ENCODE measurements at places on chromosomes 3 and 15. TPM values are rescaled to one million over a fixed set of nuclear protein-coding genes. Genes with fewer than 3 reads are reported as not detected.
A peak's percentile ranks its signal among the peaks of the same experiment; 100 is the strongest.

DNA sequence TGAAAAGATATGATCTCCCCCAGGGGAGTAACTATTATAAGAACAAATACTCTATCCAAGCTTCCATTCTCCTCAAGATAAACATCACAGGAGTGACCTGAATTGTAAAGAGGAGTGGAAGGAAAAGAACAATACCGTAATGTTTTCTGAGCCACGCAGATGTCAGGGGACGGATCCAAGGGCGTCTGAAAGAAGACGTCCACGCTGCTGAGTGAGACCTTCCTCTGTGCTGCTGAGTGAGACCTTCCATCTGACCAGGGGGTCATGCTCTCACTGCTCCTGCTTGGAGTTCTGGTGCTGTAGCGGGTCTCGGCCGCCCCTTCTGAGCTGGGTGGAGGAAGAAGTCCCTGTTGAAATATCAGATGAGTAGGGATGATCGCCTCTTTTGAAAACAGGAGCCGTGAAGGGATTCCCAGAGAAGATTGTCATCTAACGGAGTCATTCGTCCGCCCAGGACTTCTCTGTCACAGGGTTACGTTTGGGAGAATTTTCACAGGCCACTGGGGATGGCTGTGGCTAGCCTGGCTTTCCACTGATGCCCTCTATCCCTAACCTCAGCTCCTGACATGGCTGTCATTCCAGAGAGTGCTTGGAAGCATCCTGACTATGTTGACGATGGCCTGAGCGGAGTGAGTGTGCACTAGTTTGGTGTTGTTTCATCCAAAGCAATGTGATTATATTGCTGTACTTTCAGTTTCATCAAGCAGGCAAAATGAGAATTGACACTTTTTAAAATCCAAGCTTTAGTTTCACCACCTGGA is 184.9 kb downstream of the APBA2 start:
- no peak for DNase-seq
- H3K4me3 ChIP-seq: no peak overlapping the region
- H3K4me1 ChIP-seq: no peaks in the 10 kb centered on the region
- H3K36me3 ChIP-seq: no peaks in the 10 kb centered on the region
- H3K27me3 ChIP-seq: no peaks in the 10 kb centered on the region

Gene ABI3BP
- not detected for total RNA-seq

DNA sequence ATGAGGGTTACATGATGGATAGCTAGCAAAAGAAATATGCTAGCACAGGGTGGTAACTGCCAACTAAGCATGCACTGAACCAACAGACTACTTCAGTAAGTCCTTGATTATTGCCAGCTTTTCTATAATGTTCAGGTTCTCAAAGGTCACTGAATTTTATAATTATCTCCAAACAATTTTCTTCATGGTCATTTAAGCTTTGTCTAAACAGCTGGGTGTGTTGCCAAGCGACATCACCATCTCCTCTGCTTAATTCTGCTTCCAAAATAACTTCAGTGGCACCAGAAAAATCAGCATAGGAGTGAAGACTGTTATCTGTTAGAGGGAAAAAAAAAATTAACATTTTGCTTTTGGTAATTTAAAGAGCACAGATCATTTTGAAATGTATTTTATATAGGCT is 54.6 kb upstream of the TOP2B start:
- H3K36me3 ChIP-seq: no peaks in the 10 kb centered on the region
- no peak overlapping the region for H3K4me3 ChIP-seq
- no peak overlapping the region for H3K27ac ChIP-seq
- H3K4me1 ChIP-seq: no peaks in the 10 kb centered on the region
- H3K27me3 ChIP-seq: no peaks in the 10 kb centered on the region

GRCh38 chr3:141849056-141849815 is 27.2 kb upstream of the ATP1B3 start:
- no peaks in the 10 kb centered on the region for H3K4me1 ChIP-seq
- no peaks in the 10 kb centered on the region for H3K27me3 ChIP-seq

- no peaks in the 10 kb centered on the region for H3K27me3 ChIP-seq
- H3K36me3 ChIP-seq: no peaks in the 10 kb centered on the region
- H3K4me3 ChIP-seq: no peak overlapping the region
- DNase-seq: no peak
- H3K27ac ChIP-seq: no peak overlapping the region
Observed at GRCh38 chr3:73555076-73555475, 69.7 kb downstream of the PDZRN3 start.

DNA sequence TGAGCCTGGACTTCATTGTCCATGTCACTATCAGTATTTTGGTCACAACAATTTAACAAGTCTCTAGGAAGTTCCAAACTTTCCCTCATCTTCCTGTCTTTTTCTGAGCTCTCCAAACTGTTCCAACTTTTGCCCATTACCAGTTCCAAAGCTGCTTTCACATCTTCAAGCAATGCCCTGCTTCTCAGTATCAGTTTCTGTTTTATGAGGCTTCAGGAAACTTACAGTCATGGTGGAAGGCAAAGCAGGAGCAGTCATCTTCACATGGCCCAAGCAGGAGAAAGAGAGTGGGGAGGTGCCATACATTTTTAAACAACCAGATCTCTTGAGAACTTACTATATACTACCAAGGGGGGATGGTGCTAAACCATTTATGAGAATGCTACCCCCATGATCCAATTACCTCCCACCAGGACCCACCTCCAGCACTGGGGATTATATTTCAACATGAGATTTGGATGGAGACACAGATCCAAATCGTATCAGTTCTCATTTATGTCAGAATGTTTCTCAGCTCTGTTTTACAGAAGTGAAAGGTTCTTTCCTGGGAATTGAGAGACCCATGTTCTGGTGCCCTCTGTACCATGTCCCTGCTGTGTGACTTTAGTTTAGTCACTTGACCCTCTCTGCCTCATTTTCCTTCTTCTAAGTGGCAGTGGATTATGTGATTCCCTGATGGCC is 169.7 kb downstream of the PLCL2 start:
- no peaks in the 10 kb centered on the region for H3K27me3 ChIP-seq
- no peaks in the 10 kb centered on the region for H3K36me3 ChIP-seq
- no peak for DNase-seq
- H3K4me3 ChIP-seq: no peak overlapping the region

Gene TERB2
- not detected for total RNA-seq

- H3K36me3 ChIP-seq: no peaks in the 10 kb centered on the region
- no peak overlapping the region for H3K27ac ChIP-seq
- DNase-seq: no peak
- no peak overlapping the region for H3K4me3 ChIP-seq
- no peaks in the 10 kb centered on the region for H3K27me3 ChIP-seq
- H3K4me1 ChIP-seq: no peaks in the 10 kb centered on the region
Observed at GRCh38 chr3:40097131-40098117, 212.1 kb upstream of the EIF1B start.

GRCh38 chr3:116515973-116516372 is 70.7 kb upstream of the LSAMP start:
- H3K4me3 ChIP-seq: no peak overlapping the region
- no peaks in the 10 kb centered on the region for H3K36me3 ChIP-seq
- no peak for DNase-seq
- no peaks in the 10 kb centered on the region for H3K4me1 ChIP-seq

GRCh38 chr3:48088056-48088748 is 72.0 kb upstream of the MAP4 start:
- peak; percentile 34 for DNase-seq
- peaks cover 20% of the 10 kb centered on the region for H3K4me1 ChIP-seq
- no peaks in the 10 kb centered on the region for H3K27me3 ChIP-seq
- H3K27ac ChIP-seq: peak overlapping the region; percentile 99
- peak overlapping the region; percentile 68 for H3K4me3 ChIP-seq
- H3K36me3 ChIP-seq: no peaks in the 10 kb centered on the region

DNA sequence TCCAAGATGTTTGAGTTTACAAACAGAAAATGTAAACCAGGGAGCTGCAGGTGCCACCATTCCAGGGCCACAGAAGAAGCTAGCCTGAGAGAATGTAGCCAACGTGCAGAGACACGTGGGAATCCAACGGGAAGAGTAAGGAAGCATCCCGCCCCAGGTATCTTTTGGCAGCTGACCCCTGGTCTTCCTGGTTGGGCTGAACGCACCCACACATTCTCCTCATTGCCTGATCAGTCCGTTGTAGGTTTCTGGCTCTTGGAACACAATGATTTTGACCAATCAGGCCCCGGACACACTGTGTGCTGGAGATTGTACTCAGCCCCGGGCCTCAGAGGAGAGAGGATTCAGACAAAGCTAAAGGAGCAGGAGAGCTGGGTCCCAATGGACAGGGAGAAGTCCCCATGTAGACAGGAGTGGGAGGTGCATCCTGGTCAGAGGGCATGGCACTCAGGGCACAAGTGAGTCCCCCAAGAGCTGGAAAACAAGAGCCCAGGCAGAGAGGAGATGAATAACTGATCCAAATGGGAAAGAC is 102.3 kb downstream of the TPRA1 start:
- no peak for DNase-seq
- H3K27ac ChIP-seq: no peak overlapping the region
- H3K27me3 ChIP-seq: no peaks in the 10 kb centered on the region

GRCh38 chr3:14548321-14548729 is 8.2 kb upstream of the GRIP2 start:
- no peaks in the 10 kb centered on the region for H3K27me3 ChIP-seq

- H3K27ac ChIP-seq: no peak overlapping the region
- H3K36me3 ChIP-seq: peaks cover 5% of the 10 kb centered on the region
- no peaks in the 10 kb centered on the region for H3K4me1 ChIP-seq
- DNase-seq: no peak
Observed at GRCh38 chr3:128621234-128621633, 29.4 kb downstream of the RPN1 start.

DNA sequence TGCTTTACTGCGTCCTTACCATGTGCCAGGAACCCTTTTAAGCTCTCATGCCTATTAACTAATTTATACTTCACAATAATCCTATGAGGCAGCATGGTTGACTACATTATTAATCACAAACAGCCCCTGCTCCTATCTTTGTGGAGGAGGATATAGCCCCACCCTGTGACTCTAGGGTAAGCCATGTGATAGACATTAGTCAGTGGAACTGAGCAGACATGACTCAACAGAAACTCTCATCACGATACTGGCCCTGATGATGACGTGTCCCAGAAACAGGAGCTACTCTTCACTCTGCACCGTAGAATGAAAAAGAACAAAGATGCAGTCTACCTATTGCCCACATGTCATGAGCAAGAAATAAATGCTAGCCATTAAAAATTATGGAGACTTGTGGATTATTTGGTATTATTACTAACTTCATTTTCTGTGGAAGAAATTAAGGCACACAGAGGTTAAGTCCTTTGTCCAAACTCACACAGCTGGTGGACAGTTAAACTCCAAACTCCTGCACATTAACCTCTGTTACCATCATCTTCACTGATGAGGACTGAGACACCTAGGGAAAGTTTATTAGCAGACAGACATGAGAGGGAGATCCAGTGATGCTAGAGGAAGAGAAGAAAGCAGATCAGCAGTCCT is 51.2 kb downstream of the CFAP20DC start:
- H3K36me3 ChIP-seq: no peaks in the 10 kb centered on the region
- no peaks in the 10 kb centered on the region for H3K27me3 ChIP-seq
- no peak for DNase-seq
- no peaks in the 10 kb centered on the region for H3K4me1 ChIP-seq
- no peak overlapping the region for H3K4me3 ChIP-seq

DNA sequence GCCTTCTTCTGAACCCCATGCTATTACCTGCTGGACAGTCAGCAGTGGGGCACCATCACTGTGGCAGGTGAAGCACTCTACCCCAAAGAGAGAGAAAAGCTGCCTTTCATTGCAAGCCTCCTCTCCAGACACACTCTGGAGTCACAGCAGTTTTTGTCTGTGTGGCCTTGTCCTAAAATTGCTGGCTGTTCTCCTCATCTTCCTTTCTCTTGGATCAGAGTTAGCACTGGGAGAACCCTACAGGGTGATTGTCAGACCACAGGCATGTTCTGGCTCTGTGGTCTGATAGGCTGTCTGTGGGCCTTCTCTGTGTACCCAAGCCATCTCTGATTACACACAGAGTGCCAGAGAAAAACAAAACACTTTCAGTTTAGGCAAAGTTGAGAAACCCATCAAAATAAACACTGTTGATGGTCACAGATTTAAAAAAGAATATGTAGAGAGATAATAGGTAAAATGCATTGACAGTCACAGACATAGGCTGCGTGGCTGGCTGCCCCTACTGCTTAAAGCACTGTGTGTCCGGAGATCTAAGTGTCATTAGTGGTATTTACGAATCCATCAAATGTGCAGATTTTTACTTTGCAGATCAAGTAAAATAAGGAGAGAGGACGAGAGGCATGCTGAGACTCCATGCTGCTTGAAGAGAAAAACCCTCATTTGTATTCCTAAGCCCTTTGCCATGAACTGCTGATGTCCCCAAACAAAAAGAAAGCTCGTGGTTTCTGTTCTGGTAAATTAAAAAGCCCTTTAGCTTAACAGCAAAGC is 689.9 kb downstream of the TUSC7 start:
- H3K36me3 ChIP-seq: no peaks in the 10 kb centered on the region
- no peak for DNase-seq
- no peak overlapping the region for H3K27ac ChIP-seq
- H3K4me3 ChIP-seq: no peak overlapping the region
- H3K4me1 ChIP-seq: no peaks in the 10 kb centered on the region

Gene RGMA
- 4.5 TPM for total RNA-seq

DNA sequence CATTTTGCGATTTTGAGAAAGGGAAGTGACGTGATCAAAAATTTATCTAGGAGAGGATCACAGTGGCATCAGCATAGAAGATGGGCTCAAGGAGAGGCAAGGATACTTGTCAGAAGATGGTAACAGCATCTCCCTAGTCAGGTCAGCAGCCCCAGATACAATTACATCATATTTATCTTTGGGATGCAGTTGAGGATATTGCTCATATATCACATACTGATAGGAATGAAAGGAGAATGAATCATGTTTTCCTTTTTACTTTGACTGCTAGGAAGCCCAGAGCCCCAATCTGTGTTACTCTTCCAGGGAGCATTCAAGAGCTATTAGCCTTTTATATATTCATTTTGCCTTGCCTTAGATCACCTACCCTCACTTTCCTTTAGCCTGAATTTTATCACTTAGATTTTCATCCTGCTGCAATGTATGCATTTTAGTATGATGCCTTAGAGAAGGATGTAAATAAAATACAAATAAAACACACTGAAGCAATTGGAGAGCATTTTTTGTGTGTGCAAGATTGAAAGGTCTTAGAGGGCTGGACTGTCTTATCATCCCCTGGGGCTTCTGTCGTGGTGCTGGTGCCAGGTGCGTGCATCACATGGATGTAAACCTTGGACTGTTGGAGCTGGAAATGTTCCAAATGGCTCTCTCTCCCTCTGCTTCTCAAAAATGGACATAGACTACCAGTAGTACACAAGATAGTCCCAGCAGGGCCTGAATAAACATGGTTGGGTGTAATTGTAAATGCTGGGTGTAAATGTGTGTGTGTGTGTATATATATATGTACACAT is 40.3 kb downstream of the CORO2B start:
- H3K4me1 ChIP-seq: no peaks in the 10 kb centered on the region
- no peaks in the 10 kb centered on the region for H3K36me3 ChIP-seq
- no peaks in the 10 kb centered on the region for H3K27me3 ChIP-seq
- H3K4me3 ChIP-seq: no peak overlapping the region
- no peak overlapping the region for H3K27ac ChIP-seq

DNA sequence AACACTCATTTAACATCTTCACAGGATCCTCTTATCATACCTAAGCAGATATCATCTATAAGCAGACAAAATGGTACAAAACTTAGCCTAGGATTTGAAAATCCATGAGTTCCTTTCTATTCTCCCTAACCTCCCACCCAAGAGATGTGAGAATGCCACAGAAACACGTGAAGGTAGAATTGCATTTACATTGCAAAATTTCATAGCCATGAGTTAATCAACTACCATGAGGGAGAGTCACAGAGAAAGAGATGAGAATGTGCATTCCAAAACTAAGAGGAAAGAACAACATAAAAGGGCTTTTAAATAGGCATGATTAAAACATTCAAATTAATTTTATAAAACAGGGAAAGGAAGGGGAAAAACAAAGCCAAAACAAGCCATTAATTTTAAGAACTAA is 806.2 kb downstream of the NTRK3 start:
- H3K36me3 ChIP-seq: no peaks in the 10 kb centered on the region
- no peak overlapping the region for H3K27ac ChIP-seq

Measured in Caco-2 (cell line).